Activated CD4-positive, alpha-beta T cell treated with anti-CD3 and anti-CD28 coated beads for 24 hours (primary cell): ENCODE measurements at places on chromosomes 7 and 10.

DNA sequence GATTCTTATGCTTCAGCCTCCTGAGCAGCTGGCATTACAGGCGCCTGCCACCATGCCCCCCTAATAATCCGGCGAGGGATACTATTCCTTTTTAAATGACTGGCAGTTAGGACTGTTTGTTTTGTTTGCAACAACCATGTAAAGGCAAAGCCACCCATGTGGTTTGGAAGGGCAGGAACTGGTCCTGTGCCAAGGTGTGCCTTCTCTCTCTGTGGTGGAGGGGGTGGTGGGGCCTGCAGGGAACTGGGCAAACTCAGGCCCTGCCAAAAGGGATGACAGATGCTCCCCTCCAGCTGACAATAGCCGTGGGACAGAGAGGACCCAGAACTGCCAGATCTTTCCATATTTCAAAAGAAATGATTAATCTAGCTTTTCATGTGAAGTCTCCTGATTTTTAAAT lies 23.5 kb upstream of the WAPL start:
- no peak for DNase-seq

DNA sequence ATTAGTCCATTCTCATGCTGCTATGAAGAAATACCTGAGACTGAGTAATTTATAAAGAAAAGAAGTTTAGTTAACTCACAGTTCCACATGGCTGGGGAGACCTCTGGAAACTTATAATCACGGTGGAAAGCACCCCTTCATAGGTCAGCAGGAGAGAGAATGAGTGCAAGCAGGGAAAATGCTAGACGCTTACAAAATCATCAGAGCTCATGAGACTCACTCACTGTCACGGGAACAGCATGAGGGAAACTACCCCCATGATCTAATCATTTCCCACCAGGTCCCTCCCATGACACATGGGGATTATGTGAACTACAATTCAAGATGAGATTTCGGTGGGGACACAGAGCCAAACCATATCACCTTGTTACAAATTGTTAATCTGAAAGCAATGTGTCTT lies 15.8 kb downstream of the TAS2R39 start:
- no peak for DNase-seq

- no peak for DNase-seq
These were observed 42.6 kb downstream of the MAP3K8 start for GRCh38 chr10:30476511-30477155.

- no peak for DNase-seq
These were observed 109.5 kb downstream of the NRF1 start for GRCh38 chr7:129721068-129721467.

DNA sequence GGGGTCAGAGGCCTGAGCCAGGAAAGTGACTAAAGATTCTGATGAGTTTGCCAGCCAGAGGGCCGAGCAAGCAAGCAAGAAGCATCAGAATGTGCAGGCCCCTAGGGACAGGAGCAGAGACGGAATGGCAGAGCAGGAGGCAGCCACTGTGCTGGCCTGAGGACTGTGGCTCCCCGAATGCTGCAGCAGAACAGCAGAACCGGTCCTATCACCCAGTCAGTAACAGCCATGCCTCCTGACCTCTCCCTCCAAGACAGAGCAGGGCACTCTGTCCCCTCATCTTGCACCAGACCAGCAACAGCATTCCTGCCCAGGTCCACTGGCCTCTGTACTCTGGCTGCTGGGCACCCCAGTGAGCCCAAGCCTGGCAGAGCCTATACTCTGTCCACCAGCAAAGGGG lies 85.9 kb downstream of the ARHGAP22 start:
- DNase-seq, result no peak

DNA sequence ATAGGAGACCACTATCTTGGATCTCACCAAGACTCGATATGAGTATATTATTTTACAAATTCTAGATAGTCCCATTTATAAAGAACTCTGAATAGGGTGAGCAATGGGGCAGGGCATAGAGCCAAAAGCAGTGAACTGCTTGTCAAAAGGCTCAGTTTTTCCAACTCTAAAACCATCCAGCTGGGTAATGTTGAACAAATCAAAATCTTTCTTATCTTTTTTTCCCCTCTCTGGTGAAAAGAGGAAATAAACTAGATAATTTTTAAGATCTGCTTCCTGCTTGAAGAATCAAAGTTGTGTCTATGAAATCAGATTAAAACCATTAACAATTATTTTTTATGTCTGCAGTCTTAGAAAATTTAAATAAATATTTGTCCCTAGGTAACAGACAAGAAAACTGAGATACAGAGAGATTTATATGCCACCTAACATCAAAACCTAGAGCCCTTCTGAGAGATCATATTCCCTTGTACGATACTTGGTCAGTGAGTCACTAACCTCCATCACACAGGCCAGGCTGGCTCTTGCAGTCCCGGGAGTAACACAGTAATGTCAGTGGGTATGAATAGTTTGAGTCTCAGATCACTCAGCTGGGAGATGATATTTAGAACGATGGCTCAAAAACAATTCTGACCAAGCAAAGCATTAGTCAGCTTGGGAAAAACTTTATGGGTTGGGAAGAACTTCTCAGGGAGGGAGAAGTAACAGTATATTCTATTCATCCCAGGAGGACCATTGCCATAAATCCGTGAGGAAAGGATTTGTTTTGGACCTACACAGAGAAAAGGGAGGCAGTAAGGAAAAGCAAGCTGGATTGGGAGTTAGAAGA lies 178.8 kb downstream of the REEP3 start:
- DNase-seq, result no peak

- DNase-seq, result no peak
These were observed 7.5 kb upstream of the FAM131B start for GRCh38 chr7:143369678-143370651.

DNA sequence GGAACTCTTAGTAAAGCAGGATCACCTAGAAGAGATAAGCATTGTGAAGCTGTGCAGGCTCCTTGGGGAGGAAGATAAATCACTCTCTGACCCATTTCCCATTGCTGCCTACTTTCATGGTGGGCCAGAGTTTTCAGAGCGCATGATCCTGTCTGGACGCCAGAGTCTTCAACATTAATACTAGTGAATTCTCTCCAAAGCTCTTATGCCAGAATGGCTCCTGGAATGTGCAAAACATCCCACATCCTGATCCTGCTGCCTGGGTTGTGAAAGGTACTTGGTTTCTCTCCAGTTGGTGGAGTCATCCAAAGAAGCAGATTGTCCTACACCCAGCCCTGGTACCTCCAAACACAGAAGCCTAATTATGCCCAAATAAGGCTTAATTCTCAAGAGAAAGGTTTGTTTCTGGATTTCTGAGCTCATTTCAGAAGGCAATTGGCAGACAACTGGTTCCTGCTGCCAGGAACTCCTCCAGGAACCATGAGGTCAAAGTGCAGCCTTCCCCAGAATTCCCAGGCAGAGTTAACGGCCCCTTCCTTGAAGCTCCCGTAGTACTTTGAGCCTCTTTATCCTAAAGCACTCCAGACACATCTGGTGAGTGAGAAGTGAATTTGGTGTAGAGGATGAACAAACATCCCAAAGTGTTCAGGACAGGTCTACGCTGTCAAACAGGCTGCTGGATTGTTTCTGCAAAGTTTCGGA lies 495.2 kb downstream of the PLXNA4 start:
- no peak for DNase-seq

GRCh38 chr10:7501157-7501556 lies 90.3 kb upstream of the SFMBT2 start:
- no peak for DNase-seq

- DNase-seq, result no peak
These were observed 14.2 kb downstream of the DNAJC9 start for GRCh38 chr10:73232887-73233286.

- DNase-seq, result no peak
These were observed 32.3 kb upstream of the TM9SF3 start for GRCh38 chr10:96619120-96619519.

DNA sequence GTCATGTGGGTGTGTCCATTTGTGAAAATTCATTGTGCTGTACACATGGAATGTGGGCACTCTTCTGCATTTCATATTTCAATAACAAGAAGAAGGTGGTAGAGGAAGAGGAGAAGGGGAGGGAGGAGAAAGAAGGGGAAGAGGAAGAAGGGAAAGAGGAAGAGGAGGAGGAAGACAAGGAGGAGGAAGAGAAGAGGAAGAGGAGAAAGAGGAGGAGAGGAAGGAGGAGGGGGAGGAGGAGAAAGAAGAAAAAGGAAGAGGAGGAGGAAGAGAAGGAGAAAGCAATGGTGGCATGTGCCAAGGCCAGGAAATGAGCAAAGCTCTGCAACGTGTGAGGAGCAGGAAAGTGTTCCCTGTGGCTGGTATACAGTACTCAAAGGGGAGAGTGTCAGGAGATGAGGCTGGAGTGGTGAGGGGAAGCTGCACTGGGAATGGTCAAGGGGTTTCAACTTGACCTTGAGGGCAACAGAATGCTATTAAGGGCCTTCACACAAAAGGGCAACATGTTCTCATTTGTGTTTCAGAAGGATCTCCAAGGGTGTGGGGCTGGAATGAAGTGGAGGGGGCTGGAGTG lies 40.5 kb downstream of the WNT2 start:
- no peak for DNase-seq

- no peak for DNase-seq
These were observed 227.8 kb upstream of the PITRM1 start for GRCh38 chr10:3400348-3400747.

DNA sequence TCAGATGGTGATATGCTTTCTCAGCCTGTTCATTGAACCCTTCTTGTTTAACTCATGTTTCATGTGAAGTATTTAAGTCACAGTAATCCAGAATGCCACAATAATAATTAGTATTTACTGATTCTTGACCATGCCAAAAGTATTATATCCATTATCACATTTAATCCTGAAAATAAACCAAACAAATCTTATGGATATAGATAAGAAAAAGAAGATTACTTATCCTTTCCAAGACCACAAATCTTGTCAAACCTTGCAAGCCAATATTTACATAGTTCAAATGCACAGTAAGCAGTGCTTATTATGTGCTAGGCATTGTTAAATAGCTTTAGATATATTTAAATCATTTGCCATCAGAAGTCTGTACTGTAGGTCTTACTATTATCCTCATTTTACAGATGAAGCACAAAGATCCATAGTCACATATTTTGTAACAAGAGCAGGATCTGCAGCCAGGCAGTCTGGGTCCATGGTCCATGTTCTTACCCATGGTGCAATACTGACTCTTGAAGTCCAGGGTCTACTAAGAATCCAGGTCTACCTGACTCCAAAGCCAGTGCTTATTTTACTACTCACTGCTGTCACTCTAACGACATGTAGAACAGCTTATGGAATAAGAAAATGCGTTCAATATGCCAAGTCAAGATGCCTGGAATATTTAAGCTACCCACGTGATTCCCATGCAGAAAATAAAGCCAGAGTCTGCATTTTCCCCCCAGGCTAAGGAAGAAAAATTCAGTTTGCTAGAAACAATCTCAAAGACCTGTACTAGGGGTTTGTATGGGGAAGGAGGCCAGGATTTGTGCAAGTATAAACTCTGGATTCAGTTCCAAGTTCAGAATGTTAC lies 984.8 kb upstream of the LRRTM3 start:
- DNase-seq, result no peak

DNA sequence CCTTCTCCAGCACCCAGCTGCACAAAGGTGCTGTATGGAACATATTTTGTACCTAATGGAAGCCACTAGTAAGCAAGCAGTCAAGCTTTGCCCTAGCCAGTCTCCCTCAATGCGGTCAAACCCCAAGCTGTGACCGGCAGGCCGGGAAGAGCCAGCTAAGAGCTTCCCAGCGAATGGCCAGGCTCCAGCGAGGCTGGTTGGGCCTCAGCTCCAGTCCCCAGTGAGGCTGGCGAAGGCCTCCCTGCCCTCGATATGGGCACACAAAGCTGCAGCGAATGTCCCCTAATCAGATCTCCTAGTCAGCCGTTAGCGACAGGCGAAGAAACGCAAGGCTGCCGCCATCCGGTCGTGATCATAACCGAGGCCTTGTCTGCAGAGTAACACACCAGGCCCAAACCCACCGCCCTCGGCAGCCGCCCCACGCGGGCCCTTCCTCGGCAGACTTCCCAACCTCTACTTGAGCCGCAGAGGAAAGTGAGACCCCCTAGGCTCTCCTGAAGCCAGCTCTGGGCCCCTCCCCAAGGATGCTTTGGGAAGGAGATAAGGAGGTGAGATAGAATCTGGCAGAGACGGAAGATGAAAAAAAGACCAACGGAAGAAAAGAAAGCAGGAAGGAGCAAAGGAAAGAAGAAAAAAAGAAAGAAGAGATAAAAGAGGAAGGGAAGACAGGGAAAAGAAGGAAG lies 3.1 kb upstream of the HOXA9 start:
- no peak for DNase-seq

GRCh38 chr7:147033641-147034040 lies 917.0 kb downstream of the CNTNAP2 start:
- DNase-seq, result no peak

DNA sequence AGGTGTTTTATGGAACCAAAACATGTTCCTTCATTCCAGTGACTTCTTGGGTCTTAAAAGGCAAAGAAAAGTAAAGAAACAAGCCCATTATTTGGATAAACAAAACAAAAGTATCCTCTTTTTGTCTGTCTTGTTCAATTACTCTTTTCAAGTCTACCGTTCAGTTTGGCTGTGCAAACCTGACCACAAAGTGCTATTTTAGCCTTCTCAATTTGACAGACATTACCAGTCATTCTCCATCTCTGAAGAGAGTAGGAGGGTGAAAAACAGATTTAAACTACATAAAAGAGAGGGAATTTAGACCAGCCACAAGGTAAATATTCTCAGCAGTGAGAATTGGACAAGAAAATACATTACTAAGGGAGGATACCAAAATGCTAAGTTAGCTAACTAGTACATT lies 145.2 kb downstream of the GRM3 start:
- DNase-seq, result no peak

DNA sequence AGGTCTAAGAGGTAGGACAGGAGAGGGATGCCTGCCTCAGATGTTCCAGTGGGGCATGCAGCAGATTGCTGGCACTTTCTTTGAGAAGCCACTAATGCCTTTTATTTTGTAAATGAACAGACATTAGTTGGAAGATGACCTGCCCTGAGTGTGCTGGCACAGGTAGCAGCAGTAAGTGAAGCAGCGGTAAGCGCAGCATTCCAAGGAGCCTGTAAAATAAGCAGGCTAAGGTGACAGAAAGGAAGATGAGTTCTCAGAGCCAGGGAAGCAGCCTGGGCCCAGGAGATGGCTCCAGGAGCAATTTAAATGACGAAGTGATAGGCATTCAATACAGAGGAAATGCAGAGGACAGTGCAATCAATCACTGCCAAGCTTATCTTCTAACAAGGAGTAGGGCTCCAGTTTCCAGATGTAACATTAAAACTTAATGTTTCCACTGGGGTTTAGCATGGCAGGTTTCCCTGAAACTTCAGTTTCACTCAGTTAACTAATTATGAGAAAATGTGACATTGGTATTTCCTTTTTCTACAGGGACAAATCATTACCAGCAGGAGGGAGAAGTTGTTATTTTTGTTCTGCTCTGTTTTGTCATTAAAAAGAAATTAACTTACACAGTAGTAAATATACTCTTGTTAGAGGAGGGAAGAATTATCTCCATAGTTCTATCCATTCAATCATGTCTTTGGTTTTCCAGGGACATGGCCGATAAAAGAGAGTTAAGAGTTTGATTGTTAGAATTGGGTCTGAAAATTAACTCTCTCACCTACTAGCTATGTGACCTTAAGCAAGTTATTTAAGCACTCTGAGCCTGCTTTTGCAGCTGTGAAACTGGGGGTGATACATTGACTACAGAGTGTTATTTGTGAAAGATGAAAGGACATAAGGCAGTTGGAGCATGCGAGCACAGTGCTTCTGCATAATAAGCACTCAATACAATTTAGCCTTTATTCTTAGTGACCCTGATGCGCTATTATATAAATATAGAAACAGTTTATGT lies 96.6 kb upstream of the PTN start:
- no peak for DNase-seq

GRCh38 chr10:60869652-60870415 lies 74.2 kb downstream of the RHOBTB1 start:
- no peak for DNase-seq
